ENCODE measurements at places on chromosomes 2 and 18.

- no peak for DNase-seq
Observed at GRCh38 chr18:37764541-37765288, 199.1 kb upstream of the CELF4 start.

DNA sequence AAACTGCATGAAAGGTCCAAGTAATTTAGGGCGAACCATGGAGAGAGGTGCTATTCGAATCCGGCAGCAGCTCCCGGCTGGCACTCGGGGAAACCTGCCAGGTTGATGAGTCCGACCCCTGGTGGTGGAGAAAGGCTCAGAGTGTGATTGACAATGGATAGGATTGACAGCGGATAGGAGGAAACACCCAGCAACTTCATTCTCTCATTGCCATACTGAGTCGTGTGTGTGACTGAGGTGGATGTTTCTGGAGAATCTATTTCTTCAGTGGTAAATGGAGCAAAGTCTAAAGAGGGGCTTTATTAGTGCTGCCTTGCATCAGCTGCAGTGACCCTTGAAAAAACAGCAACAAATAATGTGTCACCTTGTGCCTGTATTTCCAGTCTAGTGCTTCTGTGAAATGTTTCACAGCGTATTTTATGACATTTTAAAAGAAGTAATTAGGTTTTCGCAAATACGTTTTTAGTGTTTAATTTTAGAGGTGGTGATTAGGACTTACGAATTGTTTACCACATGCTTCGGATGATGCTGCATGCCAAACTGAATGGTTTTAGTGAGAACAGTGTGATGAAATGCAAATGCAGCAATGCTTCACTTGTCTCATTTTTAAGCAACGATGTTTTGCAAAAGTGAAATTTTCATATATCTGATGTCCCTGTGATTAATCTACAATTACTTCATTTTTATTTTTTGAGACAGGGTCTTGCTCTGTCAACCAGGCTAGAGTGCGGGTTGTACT is 102.0 kb downstream of the DCDC2C start:
- DNase-seq, result no peak

DNA sequence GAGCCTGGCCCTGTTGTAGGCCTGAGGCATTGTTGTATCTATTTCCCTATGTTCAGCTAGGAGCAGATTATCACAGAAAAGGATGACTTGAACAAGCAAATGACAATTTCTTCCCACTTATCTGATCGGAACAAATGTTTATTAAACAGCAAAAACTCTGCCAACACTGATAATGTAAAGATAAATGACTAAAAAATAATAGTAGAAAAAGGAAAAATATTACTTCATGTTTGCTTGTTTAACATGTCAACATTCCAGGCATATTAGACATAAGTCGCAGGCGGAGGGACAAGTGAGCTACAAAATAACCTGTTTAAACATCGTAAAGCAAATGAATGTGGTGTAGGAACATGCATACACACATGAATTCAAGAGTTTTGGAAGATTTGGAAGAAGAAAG is 257.9 kb downstream of the TMX3 start:
- DNase-seq, result no peak

- no peak for DNase-seq
Observed at GRCh38 chr18:61388010-61388409, 54.8 kb downstream of the CDH20 start.

DNA sequence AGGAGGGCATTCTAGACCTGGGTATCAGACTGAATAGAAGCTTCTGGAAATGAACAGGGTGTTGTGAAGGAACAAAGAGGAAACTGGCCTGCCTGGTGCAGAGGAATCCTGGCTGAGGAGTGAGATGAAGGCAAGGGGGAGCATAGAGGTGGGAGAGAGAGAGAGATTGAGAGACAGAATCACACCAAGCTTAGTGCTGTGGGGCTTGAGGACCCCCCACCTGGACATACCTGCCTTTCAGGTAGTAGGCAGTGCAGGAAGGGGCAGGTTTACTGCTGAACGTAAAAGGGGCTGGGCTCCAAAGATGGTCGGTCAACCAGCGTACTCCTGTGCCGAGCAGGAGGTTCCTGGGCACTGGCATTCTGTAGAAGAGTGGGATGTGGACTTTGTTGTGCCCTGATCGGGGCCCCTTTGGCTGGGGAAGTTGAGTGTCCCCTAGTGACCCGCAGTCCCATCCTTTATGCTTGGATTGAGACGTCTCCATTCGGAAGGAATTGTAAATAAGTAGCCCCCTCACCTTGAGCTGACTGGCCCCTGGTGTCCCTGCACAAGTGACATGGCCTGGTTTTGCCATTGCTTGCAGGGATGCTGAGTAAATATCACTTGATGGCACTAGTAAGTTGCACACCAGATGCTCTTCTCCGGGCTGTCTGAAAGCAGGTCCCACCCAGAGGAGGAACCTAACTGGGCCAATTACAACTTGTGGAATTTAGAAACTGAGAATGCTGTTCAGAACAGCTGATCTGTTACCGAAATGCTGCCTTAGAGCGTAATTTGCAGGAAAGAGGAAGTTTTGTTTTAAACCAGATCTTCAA is 1.4 kb downstream of the UBE2F start:
- no peak for DNase-seq

- no peak for DNase-seq
Observed at GRCh38 chr2:149857344-149857743, 269.8 kb upstream of the MMADHC start.

GRCh38 chr18:76487782-76488181 is 7.3 kb downstream of the ZNF516 start:
- DNase-seq, result no peak

Measured in stimulated activated CD4-positive, alpha-beta T cell treated with anti-CD3 and anti-CD28 coated beads, TNF-alpha, amount 100 ng/mL, for 24 hours (primary cell).